Diencephalon (tissue), 1 donor: ENCODE measurements at places on chromosomes 3 and 15. TPM values are rescaled to one million over a fixed set of nuclear protein-coding genes. Genes with fewer than 3 reads are reported as not detected.

The LRRC31 gene
- total RNA-seq = not detected

The ITGA11 gene
- 0.92 TPM for total RNA-seq

The ROPN1 gene
- not detected for total RNA-seq

The OIP5 gene
- 3.9 TPM for total RNA-seq

The SI gene
- under 0.01 TPM for total RNA-seq

The COX5A gene
- total RNA-seq = 91.1 TPM

The DIPK2A gene
- total RNA-seq = 78.7 TPM

The MON1A gene
- 14.3 TPM for total RNA-seq

The MAGI1 gene
- total RNA-seq = 108 TPM

The FANCD2OS gene
- total RNA-seq = not detected

The TRH gene
- 29.1 TPM for total RNA-seq

The TM2D3 gene
- total RNA-seq = 103 TPM

The TRIM71 gene
- total RNA-seq = 3.0 TPM

The BCL2A1 gene
- 3.0 TPM for total RNA-seq

The PRR23C gene
- not detected for total RNA-seq

The CX3CR1 gene
- 28.8 TPM for total RNA-seq

The TEX9 gene
- 61.6 TPM for total RNA-seq

The LYZL4 gene
- total RNA-seq = not detected

The RSRC1 gene
- total RNA-seq = 63.2 TPM

The CCDC191 gene
- total RNA-seq = 10.6 TPM

The GNB4 gene
- total RNA-seq = 110 TPM

The GPR87 gene
- total RNA-seq = not detected

The MAP6D1 gene
- total RNA-seq = 9.9 TPM

The SEMA3F gene
- total RNA-seq = 7.8 TPM

The BDH1 gene
- 18.5 TPM for total RNA-seq

The EPHA3 gene
- total RNA-seq = 55.6 TPM

The CPN2 gene
- not detected for total RNA-seq

The GRK7 gene
- total RNA-seq = not detected

The FBXO40 gene
- not detected for total RNA-seq

The TMEM42 gene
- 10.4 TPM for total RNA-seq

The SLC9C1 gene
- 0.23 TPM for total RNA-seq

The CELSR3 gene
- total RNA-seq = 30.4 TPM
